Activated CD4-positive, alpha-beta T cell treated with anti-CD3 and anti-CD28 coated beads, Interleukin-10, Interleukin-2, amounts not matched to agents 100 ng/mL and 50 ng/mL, durations not matched to agents 16 hours and 8 hours (primary cell): ENCODE measurements at places on chromosomes 3 and 15.

DNA sequence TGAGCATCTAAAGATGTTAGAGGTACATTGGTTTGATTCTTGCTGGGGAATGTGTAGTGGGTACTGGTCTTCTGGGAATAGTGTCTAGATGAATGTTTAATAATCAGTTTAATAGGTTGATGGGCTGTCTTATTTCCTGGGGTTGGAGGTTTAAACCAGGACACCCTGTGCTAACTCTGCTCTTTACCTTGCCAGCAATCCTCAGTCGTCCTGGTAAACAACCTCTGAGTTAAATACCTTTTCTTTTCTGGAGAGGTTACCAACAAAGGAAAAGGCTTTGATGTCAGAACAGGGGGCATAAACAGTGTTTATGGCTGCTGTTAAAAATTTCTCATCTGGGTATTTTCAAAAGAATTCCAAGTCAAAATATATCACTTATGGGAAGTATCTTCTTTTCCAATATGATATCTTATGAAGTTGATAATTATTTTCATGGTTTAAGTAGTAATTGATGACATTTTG lies 23.5 kb downstream of the MITF start:
- DNase-seq = no peak

GRCh38 chr3:136783708-136784191 lies 31.6 kb upstream of the STAG1 start:
- no peak for DNase-seq

DNA sequence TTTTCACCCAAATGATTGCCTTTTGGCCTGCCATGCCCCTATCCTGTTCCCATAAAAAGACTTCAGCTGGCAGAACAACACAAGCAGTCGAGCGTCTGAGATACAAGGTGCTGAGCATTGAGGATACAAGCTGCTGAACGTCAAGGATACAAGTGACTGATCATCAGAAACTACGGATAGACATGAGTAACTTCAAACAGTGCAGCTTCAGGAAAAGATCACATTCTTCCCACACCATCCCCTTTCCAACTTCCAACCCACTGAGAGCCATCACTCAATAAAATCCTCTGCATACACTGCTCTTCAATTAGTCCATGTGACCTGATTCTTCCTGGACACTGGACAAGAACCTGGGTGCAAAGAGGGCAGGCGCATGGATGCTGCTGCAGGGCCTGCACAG lies 1198.9 kb downstream of the ROBO2 start:
- no peak for DNase-seq

DNA sequence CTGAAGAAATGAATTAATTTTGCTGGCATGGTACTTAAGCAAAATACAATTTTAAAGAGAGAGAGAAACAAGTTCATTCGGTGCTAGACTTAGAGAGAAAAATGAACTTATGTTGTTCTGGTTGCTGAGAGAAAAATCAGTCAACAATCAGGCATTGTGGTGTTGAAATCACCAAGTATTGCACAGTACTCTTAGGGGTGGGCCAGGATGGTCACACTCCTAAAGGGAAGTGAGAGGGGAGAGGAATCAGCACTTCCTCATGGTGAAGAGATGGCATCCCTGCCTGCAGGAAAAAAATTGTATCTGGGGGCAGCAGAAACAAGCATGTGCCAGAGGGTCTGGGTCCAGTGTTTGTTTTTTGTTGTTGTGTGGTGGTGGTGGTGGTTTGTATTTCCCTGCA lies 7.0 kb upstream of the DMXL2 start:
- DNase-seq = no peak

GRCh38 chr15:70044168-70044567 lies 53.5 kb downstream of the TLE3 start:
- no peak for DNase-seq

DNA sequence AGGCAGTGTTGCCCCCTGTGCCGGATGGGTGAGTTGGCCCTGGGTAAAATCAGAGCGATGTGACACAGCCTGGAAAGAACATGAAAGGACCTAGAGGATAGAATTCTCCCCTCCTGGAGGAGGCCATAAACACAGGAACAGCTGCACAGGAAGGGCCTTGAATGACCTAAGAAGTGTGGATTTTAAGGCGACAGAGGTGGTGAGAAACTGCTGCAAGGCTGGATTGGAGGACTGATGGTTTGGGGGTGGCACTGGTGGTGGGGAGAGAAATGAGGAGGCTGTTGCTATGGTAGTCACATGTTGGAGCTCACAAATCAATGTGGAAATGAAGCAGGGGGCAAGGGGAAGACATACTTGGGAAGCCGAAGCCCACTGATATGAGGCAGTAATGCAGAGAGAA lies 13.8 kb downstream of the XIRP1 start:
- DNase-seq = peak; percentile 15

- no peak for DNase-seq
Measured at GRCh38 chr15:35630532-35630931, 84.6 kb upstream of the DPH6 start.

DNA sequence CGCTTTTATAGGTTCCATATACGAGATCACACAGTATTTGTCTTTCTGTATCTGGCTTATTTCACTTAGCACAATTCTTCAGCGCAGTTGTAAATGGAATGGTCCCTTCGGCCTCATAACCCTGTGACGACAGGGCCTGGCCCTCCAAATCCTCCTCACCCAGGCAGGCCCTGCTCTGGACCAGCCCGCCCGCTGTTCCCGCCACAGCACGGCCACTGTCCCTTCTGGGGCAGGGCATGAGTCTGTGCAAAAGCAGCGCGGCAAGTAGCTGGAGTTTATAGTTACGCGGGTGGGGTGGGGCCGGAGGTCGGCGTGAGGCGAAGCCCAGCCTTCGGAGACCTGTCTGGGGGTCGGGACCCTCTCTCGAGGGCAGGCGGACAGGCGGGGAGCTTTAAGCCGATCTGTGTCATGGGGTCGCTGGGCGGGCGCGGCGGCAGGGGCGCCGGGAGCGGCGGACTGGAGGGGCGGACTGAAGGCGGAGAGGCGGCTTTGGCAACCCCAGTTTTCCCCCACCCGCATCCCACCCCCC lies 543 bp downstream of the ARPIN start:
- DNase-seq = no peak

DNA sequence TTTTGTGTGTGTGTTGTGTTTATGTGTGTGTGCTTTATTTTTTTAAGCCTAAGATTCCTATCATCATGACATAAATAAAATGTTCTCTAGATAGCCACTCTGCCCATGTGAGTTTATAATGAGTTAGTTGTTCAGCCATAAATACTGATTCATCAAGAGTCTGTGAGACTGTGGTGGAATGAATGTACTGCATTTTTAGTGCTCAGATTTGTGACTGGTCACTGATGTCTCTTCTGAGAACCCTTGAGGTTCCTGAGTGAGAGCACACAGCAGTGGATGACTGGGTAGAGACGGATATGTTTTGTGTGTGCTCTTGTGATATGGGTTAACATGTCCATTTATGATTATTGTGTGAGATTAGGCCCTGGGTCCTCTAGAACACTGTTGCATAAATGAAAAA lies 51.2 kb downstream of the SETD5 start:
- DNase-seq = no peak

DNA sequence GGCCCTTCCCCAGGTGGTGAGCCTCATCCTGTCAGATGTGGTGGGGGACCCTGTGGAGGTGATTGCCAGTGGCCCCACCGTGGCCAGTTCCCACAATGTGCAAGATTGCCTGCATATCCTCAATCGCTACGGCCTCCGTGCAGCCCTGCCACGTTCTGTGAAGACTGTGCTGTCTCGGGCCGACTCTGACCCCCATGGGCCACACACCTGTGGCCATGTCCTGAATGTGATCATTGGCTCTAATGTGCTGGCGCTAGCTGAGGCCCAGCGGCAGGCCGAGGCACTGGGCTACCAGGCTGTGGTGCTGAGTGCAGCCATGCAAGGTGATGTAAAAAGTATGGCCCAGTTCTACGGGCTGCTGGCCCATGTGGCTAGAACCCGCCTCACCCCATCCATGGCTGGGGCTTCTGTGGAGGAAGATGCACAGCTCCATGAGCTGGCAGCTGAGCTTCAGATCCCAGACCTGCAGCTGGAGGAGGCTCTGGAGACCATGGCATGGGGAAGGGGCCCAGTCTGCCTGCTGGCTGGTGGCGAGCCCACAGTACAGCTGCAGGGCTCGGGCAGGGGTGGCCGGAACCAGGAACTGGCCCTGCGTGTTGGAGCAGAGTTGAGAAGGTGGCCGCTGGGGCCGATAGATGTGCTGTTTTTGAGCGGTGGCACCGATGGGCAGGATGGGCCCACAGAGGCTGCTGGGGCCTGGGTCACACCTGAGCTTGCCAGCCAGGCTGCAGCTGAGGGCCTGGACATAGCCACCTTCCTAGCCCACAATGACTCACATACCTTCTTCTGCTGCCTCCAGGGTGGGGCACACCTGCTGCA lies 4.8 kb downstream of the GLYCTK start:
- no peak for DNase-seq

- DNase-seq = no peak
Measured at GRCh38 chr15:60384053-60384452, 13.7 kb downstream of the ANXA2 start.

GRCh38 chr3:13348661-13349396 lies 71.3 kb downstream of the NUP210 start:
- no peak for DNase-seq

DNA sequence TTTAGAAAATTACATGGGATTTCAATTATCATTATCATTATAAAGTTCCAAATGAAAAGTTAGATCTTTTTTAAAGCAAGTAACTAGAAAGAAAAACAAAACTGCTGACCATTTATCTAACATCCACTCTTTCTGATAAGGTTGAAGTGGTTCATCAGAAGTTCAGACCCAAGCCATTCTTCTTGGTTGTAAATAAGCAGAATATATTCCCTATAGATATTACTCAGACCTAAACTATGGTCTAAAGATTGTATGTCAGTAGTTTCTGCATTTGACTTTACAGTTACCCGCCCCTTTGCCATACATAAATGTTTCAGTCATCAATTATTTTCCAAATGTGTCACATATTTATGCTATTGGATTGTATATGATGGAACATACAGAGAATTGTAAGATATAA lies 136.7 kb downstream of the PLOD2 start:
- DNase-seq = no peak

DNA sequence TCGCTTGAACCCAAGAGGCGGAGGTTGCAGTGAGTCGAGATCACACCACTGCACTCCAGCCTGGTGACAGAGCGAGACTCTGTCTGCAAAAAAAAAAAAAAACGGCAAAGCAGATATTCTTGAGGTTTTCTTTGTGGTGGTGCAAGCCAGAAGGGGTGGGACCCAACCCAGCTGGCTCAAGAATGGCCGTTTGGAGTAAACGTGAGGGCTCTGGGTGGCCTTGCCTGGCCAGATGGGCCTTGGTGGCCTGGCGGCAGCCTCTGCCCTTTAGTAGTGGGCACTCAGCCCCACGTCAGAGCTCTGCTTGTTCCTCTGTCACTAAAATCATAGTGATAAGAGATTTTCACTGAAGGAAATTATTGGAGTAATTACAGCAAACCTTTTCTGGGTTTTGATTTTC lies 50.5 kb downstream of the ATP1B3 start:
- no peak for DNase-seq
